ENCODE measurements at places on chromosomes 1 and 21.

- no peak for DNase-seq
Observed at GRCh38 chr1:214460304-214460916, 91.0 kb downstream of the PTPN14 start.

GRCh38 chr1:10682449-10683309, 113.8 kb downstream of the CASZ1 start:
- no peak for DNase-seq

DNA sequence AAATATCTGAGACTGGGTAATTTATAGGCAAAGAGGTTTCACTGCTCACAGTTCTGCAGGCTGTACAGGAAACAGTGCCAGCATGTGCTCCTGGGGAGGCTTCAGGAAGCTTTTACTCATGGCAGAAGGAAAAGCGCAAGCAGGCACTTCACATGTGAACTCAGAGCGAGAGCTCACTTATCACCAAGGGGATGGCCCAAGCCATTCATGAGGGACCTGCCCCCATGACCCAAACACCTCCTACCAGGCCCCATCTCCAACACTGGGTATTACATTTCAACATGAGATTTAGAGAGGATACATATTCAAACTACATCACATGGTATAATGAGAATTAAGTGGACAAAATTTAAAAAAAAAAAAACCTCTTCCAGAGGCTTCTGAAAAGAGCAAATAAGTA, 13.7 kb downstream of the WASF2 start:
- DNase-seq, result no peak

- DNase-seq, result no peak
Observed at GRCh38 chr1:22080191-22080590, 27.7 kb downstream of the CDC42 start.

GRCh38 chr1:158087320-158087927, 93.3 kb upstream of the CD1D start:
- DNase-seq, result peak; percentile 64

DNA sequence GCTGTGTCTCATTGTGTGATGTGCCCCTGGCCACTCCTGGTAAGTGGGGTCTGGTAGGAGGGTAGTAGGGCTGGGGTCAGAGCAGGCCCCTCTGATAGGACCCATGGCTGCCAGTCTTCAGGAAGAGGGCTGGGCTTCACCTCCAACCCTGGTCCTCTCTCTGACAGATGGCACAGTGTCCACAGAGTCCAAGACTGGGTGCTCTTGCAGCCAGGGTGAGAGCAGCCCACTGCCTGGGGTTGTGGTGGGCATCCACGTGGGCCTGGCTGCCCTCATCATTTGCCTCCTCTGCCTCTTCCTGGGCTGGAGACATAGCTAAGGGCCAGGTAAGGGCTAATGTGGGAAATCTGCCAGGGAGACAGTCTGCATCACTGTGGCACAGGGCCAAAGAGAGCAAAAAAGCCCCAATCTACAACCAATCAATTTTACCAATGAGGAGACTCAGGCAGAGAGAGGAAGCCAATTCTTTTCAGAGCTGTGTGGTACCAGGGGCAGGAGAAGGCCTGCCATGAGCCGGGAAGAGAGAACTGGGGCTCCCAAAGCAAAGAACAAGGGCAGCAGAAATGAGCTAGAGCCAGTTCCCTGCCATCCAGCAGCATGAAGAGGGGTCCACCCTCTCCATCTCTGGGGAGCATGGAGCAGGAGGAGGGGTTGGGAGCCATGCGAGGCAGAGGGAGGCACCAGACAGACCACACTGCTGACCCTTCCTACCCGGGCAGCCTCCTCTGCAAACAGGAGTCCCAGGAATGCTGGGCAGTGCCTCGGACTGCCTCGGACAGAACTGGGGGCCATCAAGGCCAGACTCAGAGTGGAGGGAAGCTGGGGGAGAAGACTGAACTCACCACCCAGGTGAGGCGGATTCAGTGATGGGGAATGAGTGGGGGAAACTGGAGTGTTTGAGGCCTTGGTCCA, 26.8 kb downstream of the SLC27A3 start:
- no peak for DNase-seq

DNA sequence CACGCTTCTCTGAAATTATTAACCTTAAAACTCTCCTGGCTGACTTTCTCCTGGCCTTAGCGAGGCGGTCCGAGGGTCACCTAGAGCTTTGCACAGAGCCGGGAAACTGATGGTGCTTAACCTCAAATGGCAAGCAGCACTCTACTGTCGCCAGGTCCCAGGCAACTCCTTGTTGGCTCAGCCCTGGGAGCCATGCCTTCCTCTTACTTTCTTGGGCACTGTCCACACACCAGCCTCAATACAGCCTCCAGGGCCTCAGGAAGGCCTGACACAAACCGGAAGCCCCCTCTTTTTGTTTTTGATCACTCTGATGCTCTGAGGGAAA, 3.8 kb downstream of the TRABD2B start:
- DNase-seq, result no peak

GRCh38 chr1:228903434-228904071, 168.3 kb downstream of the RHOU start:
- DNase-seq, result peak; percentile 7

- DNase-seq, result no peak
Observed at GRCh38 chr1:64234714-64235113, 31.3 kb downstream of the UBE2U start.

- DNase-seq, result no peak
Observed at GRCh38 chr1:89095737-89096136, 30.2 kb downstream of the GBP2 start.

DNA sequence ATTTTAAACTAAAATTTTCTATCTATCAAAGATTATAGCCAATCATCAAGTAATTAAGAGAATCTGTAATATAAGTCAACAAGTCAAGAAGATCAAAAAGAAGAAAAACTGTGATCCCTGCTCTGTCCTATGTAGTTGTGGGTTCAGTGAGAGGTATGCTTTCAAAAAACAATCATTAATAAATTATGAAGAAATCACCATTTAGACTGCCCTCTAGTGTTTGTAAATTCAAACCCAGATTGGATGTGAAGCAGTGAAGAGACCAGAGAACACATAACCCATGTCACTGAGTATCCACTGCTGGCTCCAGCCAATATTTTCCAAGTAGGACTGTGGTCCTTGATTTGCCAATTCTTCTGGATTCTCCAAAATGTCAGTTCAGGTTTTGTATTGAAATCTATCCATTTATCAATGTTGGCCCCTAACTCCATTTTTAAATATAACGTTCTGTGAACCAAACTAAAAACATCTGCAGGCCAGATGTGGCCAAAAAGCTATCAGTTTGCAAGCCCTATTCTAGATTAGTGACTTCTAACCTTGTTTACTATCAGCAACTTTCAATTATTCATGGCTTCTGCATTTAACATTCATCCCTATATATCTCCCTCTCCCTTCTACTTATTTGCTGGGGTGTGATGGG, 467.5 kb upstream of the CXADR start:
- peak; percentile 24 for DNase-seq

DNA sequence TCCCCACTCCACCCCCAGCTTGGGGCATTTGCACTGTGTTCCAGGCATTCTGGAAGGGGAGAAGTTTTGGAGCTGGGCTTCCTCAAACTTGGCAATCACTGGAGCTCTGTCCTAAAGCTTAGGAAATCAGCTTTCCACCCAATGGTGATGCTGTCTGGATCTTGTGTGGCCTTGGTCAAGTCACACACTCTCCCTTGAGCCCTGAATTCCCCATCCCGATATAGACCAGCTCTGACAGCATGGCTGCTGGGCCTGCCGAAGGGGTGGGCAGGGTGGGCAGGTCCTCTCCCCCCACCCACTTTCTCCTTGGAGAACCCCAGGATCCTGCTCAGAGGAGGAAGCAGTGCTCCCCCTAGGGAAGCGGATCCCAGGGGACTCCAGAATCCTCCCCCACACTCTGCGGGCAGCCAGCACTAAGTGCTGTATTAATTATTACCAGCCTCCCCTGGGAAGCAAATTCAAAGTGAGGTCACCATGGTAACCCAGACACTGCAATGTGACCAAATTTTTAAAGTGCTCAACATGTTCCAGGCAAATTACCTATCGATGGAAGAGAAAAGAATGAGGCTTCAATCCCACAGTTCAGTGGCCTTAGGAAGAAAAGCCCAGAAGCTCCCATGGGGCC, 21.3 kb upstream of the LDLRAP1 start:
- peak; percentile 29 for DNase-seq

GRCh38 chr1:43835082-43836021, 98.2 kb upstream of the ARTN start:
- peak; percentile 93 for DNase-seq

All from AG10803 (cell line).